ENCODE measurements at places on chromosomes 16 and 17. TPM values are rescaled to one million over a fixed set of nuclear protein-coding genes. Genes with fewer than 3 reads are reported as not detected.

PRAC2 gene
- not detected for total RNA-seq

TMEM186 gene
- total RNA-seq, result 12.6 TPM

DNA sequence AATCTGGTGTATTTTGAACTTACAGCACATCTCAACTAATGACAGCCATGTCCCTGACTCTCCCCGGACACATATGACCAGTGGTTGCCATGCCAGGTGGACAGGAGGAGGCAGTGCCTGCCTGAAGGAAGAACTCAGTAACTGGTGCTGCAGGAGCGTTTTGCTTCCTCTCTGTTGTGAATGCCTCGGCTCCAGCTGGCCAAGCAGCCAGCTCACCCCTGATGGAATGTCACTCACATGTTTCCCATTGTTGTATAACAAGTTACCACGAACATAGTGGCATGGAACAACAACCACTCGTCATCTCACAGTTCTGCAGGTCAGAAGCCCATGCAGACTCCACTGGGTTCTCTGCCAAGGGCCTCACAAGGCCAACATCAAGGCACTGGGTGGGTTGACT lies 20.1 kb upstream of the IRF8 start:
- H3K4me3 ChIP-seq, result no peak overlapping the region
- no peak for DNase-seq
- peaks cover 24% of the 10 kb centered on the region for H3K27me3 ChIP-seq
- peaks cover 16% of the 10 kb centered on the region for H3K4me1 ChIP-seq

CLUH gene
- 48.7 TPM for total RNA-seq

ST6GALNAC1 gene
- not detected for total RNA-seq

DNA sequence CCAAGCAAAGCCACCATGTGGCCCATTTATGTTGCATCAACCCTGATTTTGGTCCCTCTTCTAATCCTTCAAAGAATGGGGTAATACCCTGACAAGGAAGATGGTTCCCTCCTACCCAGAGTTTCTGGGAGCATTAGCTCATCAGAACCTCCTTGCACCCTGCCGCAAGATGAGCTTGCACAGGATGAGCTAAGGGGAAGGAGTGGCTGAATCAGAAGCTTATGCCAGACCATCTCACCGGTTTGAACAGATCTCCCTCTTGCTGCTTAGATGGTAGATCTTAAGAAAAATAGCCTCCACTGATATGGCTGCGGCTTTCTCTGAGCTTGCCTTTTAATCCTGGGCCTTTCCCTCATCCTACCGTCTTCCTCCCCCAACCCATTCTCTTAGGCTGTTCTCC lies 175.1 kb downstream of the SOX9 start:
- no peak for DNase-seq
- no peak overlapping the region for H3K27ac ChIP-seq
- H3K4me3 ChIP-seq, result no peak overlapping the region
- H3K36me3 ChIP-seq, result no peaks in the 10 kb centered on the region
- no peaks in the 10 kb centered on the region for H3K4me1 ChIP-seq

- H3K27me3 ChIP-seq, result no peaks in the 10 kb centered on the region
- peak overlapping the region; percentile 3 for H3K27ac ChIP-seq
- DNase-seq, result no peak
- no peak overlapping the region for H3K4me3 ChIP-seq
- H3K4me1 ChIP-seq, result peaks cover 19% of the 10 kb centered on the region
Measured at GRCh38 chr16:17396762-17397498, 73.8 kb downstream of the XYLT1 start.

DNA sequence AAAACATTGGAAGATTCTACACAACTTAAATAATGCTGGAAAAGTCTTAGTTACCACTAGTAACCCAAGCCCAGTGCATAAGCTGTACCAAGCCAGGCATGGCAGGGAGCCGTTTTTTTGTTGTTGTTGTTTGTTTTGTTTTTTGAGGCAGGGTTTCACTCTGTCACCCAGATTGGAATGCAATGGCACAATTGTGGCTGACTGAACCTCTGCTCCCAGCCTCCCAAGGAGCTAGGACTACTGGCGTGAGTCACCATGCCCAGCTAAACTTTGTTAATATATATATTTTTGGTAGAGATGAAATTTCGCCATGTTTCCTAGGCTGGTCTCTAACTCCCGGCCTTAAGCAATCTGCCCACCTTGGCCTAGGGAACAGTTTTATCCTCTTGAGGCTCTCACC lies 564 bp upstream of the TMIGD1 start:
- no peak overlapping the region for H3K27ac ChIP-seq
- peaks cover 5% of the 10 kb centered on the region for H3K27me3 ChIP-seq
- H3K4me3 ChIP-seq, result no peak overlapping the region
- DNase-seq, result no peak
- H3K4me1 ChIP-seq, result peaks cover 39% of the 10 kb centered on the region
- H3K36me3 ChIP-seq, result no peaks in the 10 kb centered on the region

SOCS1 gene
- 176 TPM for total RNA-seq
